ENCODE measurements at places on chromosomes 4 and X.
A peak's percentile ranks its signal among the peaks of the same experiment; 100 is the strongest.

GRCh38 chr4:181204109-181204508 lies 1039.1 kb upstream of the TENM3 start:
- no peak for DNase-seq

- DNase-seq, result peak; percentile 25
Measured at GRCh38 chrX:1661048-1661921, 46.4 kb downstream of the ASMT start.

- no peak for DNase-seq
Measured at GRCh38 chrX:64192040-64192439, 13.5 kb downstream of the AMER1 start.

DNA sequence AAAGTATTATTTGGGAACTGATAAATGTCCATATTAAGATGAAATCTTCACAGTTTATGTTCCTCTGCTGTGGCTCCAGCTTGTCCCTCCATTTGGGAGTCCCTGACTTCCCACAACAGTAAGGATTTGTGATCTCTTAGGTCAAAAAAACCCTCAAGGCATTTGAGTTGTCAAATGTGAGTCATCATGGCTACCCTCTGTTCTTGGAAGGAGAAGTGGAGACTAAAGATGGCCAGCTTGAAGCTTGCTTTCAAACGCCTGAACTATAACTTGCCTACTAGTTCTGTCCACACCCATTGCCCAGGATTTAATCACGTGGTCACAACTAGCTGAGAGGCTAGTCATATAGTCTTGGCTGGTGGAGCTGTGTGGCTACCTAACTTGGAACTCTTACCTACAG lies 107.8 kb downstream of the CCNG2 start:
- no peak for DNase-seq

- DNase-seq, result no peak
Measured at GRCh38 chr4:20638825-20639224, 61.4 kb upstream of the PACRGL start.

DNA sequence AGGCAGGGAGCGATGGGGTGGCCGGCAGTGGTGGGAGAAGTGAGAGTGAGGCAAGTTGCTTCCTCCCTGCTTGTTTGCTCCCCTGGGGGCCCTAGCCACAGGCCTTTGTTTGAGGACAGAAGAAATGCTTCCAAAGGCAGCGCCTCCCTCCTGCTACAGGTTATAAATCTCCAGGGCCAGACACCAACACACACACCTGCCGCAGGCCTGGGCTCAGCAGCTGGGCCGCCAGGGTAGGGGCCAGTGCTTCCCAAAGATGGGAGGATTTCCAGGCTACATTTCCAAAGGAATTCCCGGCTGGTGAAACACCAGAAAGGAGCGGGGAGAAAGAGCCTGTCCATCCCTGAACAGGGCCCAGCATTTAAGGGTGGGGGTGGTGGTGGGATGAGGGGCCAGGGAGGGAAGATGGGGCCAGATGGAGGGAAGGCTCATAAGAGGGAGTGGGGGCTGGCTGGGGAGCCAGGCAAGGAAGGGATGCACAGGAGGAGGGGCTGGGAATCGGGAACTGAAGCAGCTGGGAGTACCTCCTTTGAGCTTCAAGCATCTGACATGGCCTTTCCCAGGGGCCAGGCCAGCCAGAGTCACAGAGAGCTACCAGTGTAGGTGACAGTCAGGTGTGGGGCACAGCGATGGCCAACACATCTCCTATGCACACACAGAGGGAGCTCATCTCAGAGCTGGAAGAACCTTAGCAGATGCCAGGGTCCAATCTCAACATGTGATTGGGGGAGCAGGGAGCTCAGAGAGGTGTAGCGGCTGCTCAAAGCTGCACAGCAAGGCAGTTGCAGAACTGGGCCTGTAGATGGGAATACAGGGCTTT lies 143.9 kb downstream of the PJA1 start:
- DNase-seq, result peak; percentile 72

- DNase-seq, result no peak
Measured at GRCh38 chr4:98687876-98688275, 29.5 kb upstream of the TSPAN5 start.

GRCh38 chr4:104411502-104411901 lies 83.2 kb downstream of the CXXC4 start:
- DNase-seq, result no peak

- DNase-seq, result no peak
Measured at GRCh38 chr4:184924516-184924915, 93.8 kb upstream of the HELT start.

DNA sequence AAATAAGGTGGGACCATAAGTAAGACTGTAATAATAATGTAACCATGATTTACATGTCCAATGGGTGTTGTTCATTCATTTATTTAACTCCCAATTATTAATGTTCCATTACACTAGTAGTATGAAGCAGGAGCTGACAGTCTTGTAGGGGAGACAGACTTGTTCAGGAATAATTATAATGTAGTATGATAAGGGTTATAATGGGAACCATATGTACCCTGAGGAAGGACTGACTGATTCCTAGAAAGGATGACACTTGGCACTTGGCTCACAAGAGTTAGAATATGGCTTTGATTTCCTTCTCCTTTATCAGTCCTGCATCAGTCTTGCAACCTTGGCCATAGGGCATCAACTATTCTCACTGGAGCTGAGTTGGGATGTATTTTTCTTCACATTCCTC lies 24.2 kb downstream of the PCDH7 start:
- no peak for DNase-seq

DNA sequence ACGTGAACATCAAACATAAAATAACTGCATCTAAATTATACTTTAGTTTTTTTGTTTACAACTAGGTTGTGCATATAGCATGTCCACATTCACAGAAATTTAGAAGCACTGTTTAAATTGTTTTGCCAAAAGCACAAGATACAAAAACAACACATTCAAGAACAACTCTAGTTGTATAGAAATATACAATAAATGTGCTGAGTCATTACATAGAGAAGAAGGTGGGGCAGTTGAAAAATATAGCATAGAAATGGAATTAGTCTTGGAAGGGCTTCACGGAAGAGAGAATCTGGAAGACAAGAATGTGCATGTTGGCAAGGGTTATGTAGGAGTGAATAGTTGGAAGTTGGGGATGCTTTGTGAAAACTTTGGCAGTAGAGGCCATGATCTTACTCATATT lies 239.0 kb upstream of the GLRA2 start:
- no peak for DNase-seq

GRCh38 chr4:184039963-184040383 lies 134.9 kb downstream of the STOX2 start:
- DNase-seq, result peak; percentile 41

DNA sequence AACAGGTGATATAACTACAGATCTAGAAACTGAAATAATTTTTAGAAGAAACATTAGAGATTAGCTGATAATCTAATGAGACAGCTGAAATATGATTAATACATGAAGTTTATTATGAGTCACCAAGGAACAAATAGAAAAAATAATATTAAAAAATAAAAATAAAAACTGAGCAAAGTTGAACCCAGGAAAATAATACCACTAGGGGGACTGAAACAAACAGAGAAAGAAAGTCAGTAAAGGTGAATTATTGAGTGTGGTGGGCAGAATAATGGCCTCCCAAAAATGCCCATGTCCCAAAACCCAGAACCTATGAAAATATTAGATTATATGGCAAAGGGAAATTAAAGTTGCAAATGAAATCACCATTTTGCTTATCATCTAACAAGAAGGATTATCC lies 820.7 kb upstream of the INTU start:
- no peak for DNase-seq

GRCh38 chrX:69152417-69152841 lies 12.8 kb downstream of the PJA1 start:
- DNase-seq, result no peak

GRCh38 chr4:37985730-37986275 lies 25.6 kb downstream of the PTTG2 start:
- no peak for DNase-seq

GRCh38 chr4:137768196-137768595 lies 235.9 kb upstream of the PCDH18 start:
- DNase-seq, result no peak

GRCh38 chrX:107674480-107675364 lies 46.4 kb downstream of the PRPS1 start:
- peak; percentile 74 for DNase-seq

Measured in right hindlimb (tissue), 1 donor.